ENCODE measurements at places on chromosomes 5 and 9.

DNA sequence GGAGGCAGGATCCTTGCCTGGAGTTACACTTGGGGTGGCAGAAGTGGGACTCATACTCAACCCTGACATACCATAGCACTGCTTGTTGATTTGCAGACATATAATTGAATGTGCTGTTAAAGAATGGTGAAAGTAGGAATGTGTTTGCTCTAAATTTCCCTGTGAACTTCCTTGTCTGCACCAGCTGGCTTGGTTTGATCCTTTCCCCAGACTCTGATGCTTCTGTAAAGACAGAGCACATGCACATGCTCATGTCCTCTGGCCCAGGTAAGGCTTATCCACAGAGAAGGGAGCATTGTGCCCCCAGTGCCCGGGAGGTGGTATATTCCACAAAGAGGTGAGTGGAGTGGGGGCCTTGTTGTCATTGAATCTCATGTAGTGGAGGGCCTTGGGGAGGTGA is 138.0 kb upstream of the STC2 start:
- DNase-seq: no peak

GRCh38 chr5:90345684-90346083 is 63.9 kb downstream of the CETN3 start:
- DNase-seq: no peak

GRCh38 chr9:34664281-34665066 is 2.0 kb upstream of the CCL27 start:
- peak; percentile 60 for DNase-seq

- no peak for DNase-seq
Observed at GRCh38 chr5:61353293-61353692, 21.2 kb downstream of the ZSWIM6 start.

DNA sequence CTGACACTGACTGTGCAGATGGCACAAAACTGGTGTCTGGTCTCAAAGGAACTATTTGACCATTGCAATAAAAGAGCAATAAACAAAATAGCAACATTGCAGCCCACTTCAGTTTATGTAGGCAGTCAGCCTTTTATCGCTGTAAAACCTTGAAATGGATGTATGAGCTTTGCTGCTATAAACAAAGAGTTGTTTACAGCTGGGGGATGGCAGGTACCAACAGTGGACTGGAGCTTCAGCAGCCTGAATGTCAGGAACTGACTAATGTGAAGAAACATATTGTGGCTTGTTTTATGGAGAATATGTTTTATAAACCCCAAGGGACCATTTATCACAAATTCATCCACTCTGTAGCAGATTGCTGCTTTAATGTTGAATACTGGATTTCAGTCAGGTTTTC is 78.0 kb downstream of the PTPRD start:
- DNase-seq: no peak

GRCh38 chr5:57940236-57940635 is 457.6 kb upstream of the ACTBL2 start:
- DNase-seq: no peak

DNA sequence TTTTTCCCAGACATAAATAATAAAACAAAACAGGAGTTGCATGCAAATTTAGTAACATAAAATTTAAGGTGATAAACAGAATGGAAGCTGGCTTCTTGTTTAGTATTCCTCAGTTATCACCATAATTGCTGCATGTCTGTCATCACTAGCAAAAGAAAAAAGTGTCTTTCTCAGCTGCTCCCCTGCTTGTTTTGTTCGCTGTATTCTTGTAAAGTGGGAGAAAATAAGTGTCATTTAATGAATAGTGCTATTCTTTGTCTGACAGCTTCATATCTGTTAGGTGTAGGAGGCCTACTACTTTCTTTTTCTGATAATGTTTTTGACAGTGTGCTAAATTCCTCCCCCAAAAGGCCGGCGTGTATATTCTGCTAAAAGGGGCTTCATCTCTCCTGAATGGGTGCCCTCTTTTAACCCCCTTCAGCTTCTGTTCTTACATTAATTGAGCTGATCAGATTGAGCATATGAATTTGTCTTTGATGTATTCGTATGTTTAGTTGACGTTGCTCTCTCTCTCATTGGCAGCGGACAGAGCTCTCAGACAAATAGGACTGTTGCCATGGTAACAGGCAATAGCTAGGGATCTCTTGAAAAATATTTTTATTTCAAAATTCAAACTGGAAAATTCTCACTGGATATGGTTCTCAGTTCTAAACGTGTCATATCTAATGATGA is 303.8 kb downstream of the KIAA0825 start:
- DNase-seq: no peak

- DNase-seq: no peak
Observed at GRCh38 chr9:86767373-86767772, 179.9 kb downstream of the GAS1 start.

GRCh38 chr5:115369430-115370144 is 73.1 kb upstream of the CCDC112 start:
- DNase-seq: no peak

GRCh38 chr9:21967169-21967568 is 27.0 kb downstream of the CDKN2A start:
- no peak for DNase-seq
